HCEC 1CT (cell line): ENCODE measurements at places on chromosomes 2 and 18.

DNA sequence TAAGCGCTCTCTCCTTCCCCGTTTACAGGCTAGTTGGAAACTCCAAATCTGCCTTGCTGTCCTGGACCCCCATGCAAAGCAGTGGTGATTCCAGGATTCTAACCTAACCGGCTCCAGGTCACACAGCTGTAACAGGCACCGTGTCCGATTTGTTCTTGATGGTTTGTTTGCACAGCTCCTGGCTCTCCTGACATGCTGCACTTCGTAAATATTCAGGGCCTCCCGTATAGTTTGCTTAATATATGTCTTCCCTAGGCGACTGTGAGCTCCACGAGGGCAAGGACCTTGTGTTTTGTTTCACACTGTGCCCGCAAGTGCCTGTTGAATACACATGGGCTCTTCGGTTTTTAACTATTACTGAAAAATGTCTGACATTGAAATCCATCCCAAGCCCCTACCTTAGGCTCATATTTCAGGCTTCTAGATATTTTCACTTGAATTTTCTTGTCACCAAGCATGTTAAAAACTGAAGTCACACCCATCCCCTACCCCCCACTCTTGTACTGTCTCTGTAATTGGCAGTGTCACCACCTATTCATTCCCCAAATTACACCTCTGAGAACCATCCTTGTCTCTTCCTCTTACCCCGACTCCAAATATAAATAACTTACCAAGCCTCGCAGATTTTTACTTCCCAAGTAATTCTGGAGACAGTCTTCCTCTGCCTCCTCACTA is 1.0 kb upstream of the PUM2 start:
- DNase-seq = no peak

- no peak for DNase-seq
These were observed 248.5 kb upstream of the RND3 start for GRCh38 chr2:150735894-150736498.

DNA sequence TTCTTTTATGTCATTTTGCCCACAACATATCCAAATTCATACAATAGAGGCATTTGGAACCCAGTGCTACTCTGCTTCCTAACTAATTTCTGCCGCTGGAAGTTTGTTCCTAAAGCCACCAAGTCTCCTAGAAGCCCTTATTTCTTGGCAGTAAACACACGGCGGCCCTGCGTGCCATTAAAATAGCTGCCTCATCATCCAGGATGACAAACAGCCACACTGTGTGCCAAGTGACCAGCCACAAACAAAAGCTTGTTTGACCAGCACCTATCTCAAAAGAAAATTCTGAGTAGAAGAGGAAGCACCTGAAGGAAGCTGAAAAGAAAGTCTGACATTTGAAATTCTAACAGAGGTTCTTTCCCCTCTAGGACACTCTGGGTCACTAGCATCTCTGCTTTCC is 64.2 kb downstream of the BCL11A start:
- no peak for DNase-seq

GRCh38 chr2:217162533-217162932 is 302.7 kb upstream of the TNP1 start:
- DNase-seq = peak; percentile 83

GRCh38 chr2:217017456-217018252 is 157.8 kb upstream of the TNP1 start:
- no peak for DNase-seq

GRCh38 chr2:223797811-223798721 is 39.3 kb downstream of the AP1S3 start:
- peak; percentile 39 for DNase-seq

DNA sequence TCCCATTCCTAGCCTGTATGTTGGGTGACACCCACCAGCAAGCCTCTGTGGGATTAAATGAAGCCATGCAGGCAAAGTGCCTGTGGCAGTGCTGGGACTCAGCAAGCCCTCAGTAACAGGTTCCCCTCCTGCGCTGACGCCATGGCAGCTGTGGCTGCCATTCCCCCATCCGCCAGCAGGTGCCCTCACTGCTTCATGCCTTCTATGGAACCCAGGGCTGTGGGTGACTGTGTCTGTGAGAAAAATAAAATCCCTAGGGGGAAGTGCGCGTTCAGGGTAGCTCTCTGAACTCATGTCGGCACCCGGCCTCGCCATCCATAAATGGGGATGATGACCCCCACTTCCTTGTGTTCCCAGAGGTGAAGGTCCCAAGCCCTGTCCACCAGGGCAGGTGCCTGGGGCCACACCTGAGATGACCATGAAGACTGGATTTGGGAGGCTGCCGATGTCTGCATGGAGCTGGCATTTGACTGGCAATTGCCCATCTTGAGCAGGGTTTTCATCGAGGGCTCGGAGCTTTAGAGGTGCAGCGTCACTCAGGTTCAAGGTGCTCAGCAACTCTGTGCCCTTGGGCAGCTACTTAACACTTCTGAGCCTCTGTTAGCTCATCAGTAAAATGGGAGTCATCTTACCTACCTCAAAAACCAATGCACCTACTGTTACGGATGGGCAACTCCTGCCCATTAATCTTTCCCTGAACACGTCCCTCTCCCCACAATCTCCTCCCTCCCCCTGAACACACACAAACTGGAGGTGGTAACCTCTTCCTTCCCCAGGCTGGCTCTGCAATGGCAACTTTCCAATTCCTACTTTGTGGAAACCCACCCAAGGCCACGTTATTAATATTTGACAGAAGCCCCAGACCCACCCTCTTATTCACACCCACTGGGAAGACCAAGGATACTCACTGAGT is 2.9 kb upstream of the MAL start:
- peak; percentile 30 for DNase-seq

GRCh38 chr2:225932811-225933413 is 533.4 kb downstream of the NYAP2 start:
- peak; percentile 3 for DNase-seq

GRCh38 chr18:78099979-78100588 is 850.4 kb downstream of the GALR1 start:
- no peak for DNase-seq

- DNase-seq = no peak
These were observed 486.4 kb downstream of the BCL11A start for GRCh38 chr2:60067006-60067405.

DNA sequence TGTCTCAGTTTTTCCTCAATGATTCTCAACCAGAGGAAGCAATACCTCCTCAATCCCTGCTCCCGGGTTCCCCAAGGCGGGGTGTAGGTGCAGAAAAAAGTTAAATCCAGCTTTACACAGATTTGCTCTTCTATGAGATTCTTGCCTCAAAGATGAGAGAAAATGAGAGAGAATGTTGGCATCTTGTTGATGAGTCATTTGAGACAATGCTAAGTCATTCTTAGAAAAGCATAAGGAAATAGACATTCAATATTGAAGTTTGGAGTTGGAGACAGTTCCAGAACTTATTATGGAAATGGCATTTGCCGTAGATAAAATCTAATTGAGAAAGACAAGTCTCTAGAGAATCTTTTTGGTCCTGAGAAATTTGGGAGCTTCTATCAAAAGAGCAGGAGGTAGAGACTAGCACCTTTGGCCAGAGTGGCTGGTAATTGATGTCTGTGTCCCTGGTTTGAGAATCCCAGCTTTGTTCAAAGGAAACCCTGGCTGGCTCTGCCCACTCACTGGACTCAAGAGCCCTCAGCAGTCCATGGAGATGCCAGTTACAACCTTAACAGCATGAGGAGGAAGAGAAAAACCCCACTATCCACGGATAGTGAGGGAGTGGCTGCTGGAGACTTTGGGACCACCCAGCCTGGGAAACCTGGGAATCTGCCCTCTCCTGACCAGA is 181.2 kb downstream of the FAM124B start:
- DNase-seq = peak; percentile 43

DNA sequence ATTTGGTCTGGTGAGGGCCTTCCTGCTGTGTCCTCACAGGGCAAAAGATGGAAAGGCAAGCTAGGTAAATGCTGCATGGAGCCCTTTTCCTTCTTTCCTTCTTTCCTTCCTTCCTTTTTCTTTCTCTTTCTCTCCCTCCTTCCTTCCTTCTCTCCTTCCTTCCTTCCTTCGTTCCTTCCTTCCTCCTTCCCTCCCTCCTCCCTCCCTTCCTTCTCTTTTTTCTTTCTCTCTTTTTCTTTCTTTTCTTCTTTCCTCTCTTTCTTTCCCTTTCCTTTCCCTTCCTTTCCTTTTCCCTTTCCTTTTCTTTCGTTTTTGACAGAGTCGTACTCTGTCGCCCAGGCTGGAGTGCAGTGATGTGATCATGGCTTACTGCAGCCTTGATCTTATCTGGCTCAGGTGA is 23.1 kb upstream of the C2orf74 start:
- no peak for DNase-seq

GRCh38 chr2:128228894-128229293 is 89.8 kb downstream of the HS6ST1 start:
- peak; percentile 7 for DNase-seq

GRCh38 chr18:79185648-79186047 is 116.5 kb downstream of the ATP9B start:
- no peak for DNase-seq

- no peak for DNase-seq
These were observed 31.5 kb upstream of the TSPYL6 start for GRCh38 chr2:54287532-54287931.

- DNase-seq = no peak
These were observed 28.0 kb downstream of the TANC1 start for GRCh38 chr2:158996378-158996993.
